T-helper 2 cell (primary cell): ENCODE measurements at places on chromosomes 7 and 10.

- DNase-seq = no peak
Observed at GRCh38 chr7:92884218-92884617, 47.8 kb upstream of the CDK6 start.

DNA sequence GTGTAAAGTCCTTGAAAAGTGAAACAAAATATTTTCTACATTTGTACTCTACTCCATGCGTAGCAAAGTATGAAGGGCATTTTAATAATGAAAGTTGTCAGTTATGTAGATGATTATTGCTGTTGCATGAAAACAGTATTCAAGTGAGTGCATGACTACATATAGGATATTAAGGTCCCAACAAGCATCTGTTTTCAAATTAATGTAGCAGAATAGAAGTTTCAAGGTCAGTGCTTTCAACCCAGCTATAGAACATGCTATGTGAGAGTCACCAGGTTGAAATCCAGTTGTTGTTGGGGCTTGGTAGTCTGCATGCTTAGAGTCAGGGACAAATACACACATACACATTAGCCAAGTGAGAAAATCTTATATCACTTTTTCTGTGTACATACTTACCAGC, 14.8 kb downstream of the CD36 start:
- DNase-seq = no peak

DNA sequence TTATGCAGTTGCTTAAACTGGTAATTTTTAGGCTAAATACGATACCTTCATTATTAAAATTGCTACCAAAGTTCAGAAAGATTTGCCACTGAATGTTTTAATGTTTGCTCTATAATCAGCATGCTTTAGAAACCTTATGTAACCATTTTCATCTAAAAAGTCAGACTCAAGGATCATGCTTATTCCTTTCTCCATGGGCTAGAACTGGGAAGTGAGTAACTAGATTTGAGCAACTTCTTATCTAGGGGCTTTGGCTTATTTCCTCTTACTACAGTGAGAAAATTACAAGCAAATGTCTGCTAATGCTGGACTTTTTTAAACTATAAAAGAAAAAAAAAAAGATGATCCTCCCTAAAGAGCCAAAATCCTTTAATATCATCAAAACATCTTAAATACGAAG, 215.9 kb downstream of the CRPPA start:
- no peak for DNase-seq

- DNase-seq = no peak
Observed at GRCh38 chr7:141418066-141418465, 133.1 kb upstream of the AGK start.

- DNase-seq = no peak
Observed at GRCh38 chr7:18457832-18458231, 37.7 kb upstream of the HDAC9 start.

- no peak for DNase-seq
Observed at GRCh38 chr7:1931256-1931950, 261.3 kb downstream of the ELFN1 start.

DNA sequence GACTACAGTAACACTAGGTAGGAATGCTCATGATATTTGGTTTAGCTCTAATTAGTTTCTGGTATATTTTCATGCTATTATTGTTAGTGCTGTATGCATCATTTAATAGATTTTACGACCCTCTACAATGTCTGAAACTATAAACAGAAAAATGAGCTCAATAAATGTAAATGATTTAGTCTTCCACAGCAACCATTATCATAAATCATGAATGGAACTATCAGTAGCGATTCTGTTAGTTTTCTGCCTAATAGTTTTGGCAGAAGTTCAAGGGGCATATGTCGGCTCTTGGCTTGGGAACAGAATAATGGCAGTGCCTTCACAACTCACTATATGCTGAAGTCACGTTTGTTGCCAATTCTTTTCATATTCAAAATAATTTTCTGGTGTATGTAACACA, 494.8 kb downstream of the PARD3 start:
- DNase-seq = no peak

GRCh38 chr10:114719311-114719710, 61.2 kb upstream of the ABLIM1 start:
- DNase-seq = no peak

DNA sequence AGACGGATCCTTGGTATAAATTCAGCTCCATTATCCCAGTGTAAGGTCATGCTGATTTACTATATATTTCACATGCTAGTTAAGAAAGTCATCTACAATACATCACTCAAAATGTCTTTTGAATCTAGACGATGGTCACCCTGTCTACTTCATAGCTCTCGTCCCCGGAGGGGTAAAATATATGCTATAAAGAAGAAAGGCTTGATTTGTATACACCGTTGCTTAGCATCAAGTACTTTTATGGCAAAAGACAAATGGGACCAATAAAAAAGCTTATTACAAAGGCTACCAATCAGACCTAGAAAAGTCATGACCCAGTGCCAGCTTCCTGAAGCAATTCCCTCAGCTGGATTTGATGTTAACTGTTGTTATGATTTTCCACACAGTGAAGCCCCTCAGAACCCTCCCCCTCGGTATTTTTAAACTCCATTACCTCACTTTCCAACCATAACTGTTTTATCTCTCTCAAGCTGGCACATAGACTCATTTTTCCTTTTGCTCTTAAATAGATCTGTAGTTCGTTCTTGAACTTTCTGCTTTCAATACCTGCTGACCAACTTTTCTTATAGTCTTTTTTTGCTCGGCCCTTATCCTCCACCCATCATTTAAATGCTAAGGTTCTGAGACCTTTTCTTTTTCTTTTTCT, 104.9 kb downstream of the DOCK4 start:
- DNase-seq = no peak

DNA sequence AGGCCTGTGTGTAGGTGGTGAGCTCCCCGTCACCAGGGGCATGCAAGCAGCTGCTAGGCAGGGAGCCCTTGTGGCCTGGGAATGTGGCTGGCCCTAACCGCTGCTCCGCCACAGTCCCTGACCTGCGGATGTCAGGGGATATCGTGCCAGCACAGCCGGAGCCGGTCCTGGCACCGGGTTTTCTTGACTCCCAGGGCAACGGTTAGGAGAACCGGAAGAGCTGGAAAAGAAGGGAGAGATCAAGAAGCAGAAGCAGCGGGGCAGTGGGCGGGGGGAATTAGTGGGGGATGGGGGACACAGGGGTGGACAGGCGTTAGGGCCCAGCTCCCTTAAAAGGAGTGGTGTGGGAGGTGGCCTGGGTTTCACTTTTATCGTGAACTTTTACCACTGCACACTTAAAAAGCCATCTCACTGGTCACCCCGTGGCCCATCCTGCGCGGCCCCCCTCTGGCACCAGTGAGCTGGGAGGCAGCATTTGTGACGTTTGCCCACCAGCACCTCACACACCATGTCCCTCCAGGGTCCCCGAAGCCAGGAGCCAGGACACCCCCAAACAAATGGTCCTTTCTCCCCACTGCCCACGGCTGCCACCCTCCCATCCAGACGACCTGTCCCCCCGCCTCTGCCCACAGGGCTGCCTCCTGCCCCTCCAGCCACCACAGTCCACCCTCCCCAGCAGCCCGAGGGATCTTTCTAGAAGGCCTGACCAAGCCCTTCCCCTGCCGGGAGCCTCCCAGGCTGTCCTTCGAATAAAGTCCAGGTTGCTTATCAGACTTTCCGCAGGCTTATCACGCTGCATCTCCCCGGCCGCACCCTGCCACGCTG, 1.8 kb upstream of the MICALL2 start:
- no peak for DNase-seq

GRCh38 chr10:34523017-34523767, 291.9 kb downstream of the PARD3 start:
- no peak for DNase-seq
